ENCODE measurements at places on chromosomes 5 and 9. TPM values are rescaled to one million over a fixed set of nuclear protein-coding genes. Genes with fewer than 3 reads are reported as not detected.

- DNase-seq: no peak
These were observed 92.9 kb downstream of the GLDC start for GRCh38 chr9:6552498-6553121.

DNA sequence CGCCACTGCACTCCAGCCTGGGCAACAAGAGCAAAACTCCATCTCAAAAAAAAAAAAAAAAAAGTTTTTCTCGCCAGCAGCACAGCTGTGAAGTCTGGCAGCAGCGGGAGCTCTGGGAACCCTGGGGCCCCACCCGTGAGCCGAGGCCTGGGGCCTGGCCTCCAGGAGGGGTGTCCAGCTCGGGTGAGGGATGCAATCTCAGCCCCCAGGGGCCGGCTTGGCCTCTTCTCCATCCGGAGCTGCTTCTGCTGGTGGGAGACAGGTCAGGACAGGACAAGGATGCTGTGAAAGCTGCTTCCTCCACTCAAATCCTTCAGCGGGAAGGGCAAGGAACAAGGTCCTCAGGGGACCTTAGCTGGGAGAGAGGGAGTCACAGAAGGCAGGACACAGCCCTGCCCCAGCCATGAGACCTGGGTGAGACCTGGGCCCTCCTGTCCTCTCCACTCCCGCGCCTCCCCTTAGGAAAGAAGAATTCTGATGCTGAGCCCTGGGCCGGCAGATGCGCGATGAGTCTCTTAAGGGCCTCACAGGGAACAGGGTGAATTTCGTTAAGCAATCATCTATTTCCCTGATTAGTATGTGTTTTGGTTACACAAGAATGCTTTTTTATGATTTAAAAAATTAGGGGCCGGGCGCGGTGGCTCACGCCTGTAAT is 30.6 kb downstream of the PLPP7 start:
- no peak for DNase-seq

IL9 gene
- total RNA-seq: not detected

- DNase-seq: no peak
These were observed 66.1 kb downstream of the DCP2 start for GRCh38 chr5:113042491-113043243.

ZDHHC11 gene
- 2.9 TPM for total RNA-seq

GRCh38 chr5:40916226-40916625 is 6.9 kb downstream of the C7 start:
- no peak for DNase-seq

GRCh38 chr9:1058826-1059487 is 8.8 kb downstream of the DMRT2 start:
- no peak for DNase-seq
